Stimulated activated CD4-positive, alpha-beta T cell treated with anti-CD3 and anti-CD28 coated beads, Interleukin-15, amount 100 ng/mL, for 1 hour (primary cell): ENCODE measurements at places on chromosomes 3 and 15.

DNA sequence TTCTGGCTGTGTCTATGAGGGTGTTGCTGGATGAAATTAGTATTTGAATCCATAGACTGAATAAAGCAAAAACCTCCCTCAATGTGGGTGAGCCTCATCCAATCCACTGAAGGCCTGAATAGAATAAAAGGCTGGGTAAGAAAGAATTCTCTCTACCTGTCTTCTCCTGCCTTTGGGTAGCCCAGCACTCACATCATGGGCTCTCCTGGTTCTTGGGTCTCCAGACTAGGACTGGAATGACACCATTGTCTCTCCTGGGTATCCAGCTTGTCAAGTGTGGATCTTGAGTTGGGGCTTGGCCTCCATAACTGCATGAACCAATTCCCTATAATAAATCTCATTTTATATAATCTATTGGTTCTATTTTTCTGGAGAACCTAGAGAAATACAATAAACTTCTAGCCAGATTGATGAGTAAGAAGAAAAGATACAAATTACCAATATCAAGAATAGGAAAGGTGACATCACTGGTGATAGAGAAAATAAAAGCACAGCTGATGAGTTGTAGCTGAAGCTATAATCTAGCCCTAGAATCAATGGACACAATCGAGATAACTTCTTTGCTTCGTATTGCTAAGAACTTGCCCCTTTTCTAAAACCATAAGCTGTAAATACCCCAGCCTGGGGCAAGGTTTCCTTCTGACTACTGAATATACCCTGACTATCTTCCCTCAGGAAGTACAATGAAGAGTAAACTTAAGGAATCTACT is 106.4 kb downstream of the ANO10 start:
- DNase-seq, result no peak

GRCh38 chr3:37849146-37849923 is 12.3 kb upstream of the CTDSPL start:
- DNase-seq, result no peak

- DNase-seq, result no peak
Observed at GRCh38 chr15:80489030-80489594, 84.9 kb downstream of the ARNT2 start.

DNA sequence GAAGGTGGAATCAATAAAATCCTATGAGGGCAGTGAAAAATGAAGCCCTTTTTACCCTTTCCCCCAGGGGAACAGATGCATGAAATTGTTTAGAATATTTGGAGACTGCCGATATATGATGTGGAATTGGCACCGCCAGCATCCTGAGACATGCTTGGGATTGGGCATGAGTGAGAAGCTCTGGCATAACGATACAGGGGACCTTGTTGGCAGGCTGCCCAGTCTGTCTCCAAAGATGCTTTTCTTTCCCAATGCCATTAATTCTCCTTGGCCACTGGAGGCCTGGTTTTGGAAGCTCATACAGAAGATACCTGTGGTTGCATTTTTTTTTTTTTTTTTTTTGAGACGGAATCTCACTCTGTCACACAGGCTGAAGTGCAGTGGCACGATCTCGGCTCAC is 800.6 kb upstream of the LMCD1 start:
- no peak for DNase-seq

GRCh38 chr15:39584266-39584659 is 3.4 kb downstream of the THBS1 start:
- DNase-seq, result no peak

DNA sequence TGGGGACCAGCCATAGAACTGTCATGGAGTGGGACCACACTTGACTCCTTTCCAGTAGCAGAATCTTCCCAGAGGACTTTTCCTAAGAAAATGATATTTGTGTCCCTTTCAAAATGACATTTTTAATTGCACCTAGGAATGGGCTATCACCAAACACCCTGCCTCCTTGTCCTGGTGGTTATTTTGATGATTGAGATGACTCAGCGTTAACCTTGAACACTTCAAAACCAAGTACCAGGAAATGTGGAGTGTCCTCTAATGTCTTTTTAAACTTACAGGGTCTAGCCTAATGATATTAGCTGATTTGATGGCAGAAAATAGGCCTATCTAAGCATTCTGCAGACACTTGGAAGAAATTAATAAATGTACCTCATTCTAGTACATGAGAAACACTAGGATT is 90.7 kb downstream of the HHLA2 start:
- DNase-seq, result no peak

- DNase-seq, result no peak
Observed at GRCh38 chr3:47366833-47367232, 14.0 kb upstream of the PTPN23 start.

DNA sequence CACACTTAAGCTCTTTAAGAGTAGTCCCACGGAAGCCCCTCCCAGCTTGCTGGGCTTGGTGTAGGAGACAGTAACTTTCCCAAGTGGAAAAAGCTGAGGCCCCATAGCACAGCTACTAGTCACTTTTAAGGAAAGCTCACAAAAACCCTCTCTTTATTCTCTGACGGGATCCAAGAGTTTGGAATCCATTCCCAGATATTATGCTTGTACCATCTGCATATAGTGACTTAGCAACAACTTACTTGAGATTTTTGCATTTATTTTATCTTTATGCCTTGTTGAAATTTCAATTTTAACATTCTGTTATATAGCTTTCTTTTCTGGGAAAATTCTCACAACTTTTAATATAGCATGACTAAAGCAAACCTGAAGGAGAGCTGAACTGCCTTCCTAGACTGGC is 19.5 kb downstream of the GPR15 start:
- no peak for DNase-seq

DNA sequence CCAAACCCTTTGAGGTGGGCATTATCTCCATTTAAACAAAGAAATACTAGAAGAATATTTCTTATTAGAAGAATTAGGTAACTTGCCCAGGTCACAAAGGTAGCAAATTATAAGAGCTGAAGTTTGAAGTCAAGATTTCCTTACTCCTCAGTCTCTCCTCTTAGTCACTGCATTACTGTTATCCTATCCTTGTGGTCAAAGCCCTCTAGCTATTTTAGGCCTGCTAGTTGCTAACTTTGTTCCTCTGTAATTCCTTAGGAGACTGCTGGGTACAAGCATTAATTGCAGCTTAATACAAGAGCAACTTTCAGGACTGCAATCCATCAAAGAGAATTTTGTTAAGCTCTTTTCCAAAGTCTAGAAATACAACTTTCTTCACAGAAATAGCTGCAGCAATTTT is 528.2 kb downstream of the ZIC1 start:
- no peak for DNase-seq

DNA sequence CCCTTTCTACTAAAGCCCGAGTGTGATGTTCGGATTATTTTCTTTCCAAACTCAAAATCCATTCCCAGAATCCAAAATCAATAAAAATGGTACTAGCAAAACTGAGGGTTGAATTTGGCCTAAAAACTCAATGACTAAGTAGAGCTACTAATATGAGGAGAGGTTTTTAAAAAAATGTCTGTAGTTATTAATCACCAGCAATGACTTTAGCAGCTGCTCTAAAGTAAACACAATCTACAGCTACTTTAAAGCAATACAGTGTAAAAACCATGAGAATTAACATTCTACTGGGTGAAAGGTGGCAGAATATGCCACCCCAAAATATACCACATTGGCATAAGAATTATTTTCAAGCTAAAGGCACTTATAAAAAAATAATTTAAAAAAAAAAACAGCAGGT is 23.5 kb downstream of the FHIT start:
- DNase-seq, result no peak

- DNase-seq, result no peak
Observed at GRCh38 chr15:57789225-57789624, 82.7 kb downstream of the POLR2M start.

GRCh38 chr15:32030795-32031194 is 480 bp downstream of the CHRNA7 start:
- DNase-seq, result no peak

DNA sequence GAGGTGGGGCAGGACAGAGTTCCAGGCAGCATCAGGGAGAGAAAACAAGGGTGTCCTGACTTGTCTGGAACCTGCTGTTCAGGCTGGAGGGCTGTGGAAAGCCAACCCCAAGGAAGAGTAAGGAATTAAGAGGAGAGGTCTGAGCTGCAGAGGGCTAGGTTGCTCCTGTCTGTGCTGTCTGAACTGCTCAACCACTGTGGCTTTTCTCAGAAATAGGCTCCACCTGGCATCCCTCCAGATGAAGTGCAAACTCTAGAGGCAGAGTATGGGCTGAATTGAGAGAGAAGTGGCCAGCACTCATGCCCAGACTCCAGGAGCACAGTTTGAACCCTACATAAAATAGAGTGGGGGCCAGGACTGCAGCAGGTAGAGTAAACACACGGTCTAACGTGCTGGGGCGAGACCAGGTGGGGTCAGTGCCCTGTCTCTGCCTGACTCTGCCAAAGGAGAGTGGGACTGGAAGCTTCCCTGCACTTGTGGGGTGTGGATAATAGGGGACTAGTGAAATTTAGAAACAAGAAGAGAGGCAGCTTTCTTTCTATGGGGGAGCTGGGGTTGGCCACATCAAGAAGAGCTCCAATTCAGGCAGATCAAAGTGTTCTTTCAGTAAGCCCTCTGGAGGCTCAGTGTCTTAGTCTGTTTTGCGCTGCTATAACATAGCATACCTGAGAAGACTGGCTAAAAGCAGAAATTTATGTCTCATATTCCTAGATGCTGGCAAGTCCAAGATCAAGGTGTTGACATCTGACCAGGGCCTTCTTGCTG is 28.0 kb upstream of the MNS1 start:
- no peak for DNase-seq

DNA sequence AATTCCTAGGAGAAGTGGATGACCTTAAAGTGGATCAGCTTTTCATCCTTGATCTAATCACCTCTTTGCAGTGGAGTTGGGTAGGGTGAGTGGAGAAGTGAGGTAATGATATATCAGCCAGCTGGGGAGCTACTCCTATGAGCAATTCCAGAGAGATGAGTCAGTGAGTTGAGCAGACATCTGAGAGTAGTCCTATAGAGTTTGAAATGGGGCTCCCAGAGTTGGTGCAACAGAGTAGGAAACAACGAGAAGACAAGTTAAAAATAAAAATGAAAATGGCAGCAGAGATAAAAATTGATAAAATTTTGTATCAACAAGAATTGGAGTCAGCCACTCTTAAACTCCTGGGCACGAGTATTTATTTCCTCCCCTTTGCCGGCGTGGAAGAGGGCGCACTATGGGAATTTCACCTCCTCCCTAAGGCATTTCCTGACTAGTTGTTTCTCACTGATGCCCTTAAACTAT is 150.8 kb upstream of the DPH6 start:
- no peak for DNase-seq

- no peak for DNase-seq
Observed at GRCh38 chr15:42578984-42579537, 3.7 kb downstream of the STARD9 start.

DNA sequence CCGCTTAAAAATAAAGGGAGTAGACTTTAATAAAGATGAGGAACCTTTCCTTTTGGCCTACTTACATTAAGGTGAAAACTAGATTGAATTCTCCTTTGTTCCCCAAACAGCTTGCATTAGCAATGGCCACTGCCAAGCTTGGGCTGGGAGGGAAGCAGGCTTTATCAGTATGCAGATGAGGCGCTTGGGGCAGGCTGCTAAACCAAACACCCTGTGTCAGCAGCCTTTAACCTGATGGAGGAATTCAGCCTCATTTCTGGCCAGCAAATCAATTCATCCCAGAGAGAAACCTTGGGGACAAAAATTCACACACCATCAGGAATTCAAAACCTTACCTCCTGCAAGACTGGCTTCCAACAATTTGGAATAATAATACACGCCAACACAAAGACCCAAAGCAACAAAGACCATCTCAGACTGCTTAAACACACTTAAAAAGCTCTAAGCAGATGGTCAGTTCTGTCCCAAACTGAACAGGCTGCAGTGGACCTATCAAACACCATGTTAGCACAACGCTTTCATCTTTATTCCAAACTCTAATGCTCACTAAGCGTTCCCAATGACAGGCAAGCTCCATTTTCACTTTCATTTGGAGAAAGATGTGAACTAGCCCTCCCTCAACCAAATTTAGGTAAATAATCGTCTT is 255.1 kb upstream of the CMC1 start:
- DNase-seq, result no peak

DNA sequence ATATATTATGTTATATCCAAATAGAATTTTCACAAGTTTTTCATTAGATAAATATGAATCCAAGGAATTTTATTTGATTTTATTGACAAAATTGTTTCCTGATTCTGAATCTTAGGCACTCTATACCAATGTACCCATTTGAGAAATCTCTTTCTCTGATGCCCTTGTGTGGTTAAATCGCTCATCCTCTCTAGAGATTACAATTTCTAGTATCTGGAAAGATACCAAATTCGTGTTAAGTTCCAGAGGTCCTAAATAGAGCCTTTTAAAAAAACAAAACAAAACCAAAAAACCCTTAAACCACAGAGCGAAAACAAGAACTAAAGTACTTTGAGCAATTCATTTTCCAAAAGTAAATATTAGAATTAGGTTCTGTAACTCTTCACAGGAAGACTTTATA is 20.0 kb downstream of the SATB1 start:
- DNase-seq, result no peak

DNA sequence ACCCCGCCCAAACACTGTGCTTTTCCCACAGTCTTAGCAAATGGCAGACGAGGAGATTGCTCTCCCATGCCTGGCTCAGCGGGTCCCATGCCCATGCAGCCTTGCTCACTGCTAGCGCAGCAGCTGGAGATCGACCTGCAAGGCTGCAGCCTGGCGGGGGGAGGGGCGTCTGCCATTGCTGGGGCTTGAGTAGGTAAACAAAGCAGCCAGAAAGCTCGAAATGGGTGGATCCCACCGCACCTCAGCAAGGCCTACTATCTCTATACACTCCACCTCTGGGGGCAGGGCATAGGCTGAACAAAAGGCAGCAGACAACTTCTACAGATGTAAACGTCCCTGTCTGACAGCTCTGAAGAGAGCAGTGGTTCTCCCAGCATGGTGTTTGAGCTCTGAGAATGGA is 27.2 kb upstream of the WDR5B start:
- DNase-seq, result no peak

DNA sequence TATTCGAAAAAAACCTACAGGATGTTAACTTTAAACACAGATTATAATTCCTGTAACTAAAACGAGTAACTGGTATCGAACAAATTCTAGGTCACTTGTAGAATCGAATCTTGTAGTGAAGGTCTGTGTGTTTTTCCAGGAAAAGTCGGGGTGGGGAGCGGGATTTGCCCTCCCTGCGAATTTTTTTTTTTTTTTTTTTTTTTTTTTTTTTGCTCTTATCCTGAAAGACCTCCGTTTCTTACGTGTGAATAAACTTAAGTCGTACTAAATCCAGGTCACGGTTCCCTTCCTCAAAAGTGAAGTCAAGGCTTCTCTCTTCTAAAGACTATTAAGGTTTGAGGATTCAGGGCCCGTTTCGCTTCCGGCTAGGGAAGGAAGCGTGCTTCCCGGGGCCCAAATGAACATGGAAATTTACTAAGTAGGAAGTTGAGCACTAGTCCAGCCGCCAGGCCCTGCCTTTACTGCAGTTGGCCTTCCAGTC is 770 bp downstream of the TBC1D5 start:
- no peak for DNase-seq

- no peak for DNase-seq
Observed at GRCh38 chr3:12159227-12159601, 502 bp upstream of the TIMP4 start.

DNA sequence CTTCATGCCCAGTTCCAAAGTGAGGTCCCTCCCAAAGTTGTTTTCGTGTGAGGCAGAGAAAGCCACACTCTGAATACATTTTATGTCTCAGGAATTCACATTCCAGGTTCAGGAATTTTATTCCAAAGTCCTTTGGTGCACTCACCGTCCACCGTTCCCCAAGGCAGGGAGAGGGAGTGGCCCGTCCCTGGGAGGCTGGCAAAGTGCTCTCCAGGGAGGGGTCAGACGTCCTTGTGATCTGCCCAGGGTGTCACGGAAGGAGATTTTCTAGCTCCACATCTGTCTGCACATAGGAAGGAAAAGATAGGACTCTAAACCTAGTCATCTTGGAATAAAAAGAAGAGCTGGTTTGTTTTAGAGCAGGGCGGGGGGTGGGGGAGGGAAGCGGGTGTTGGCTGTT is 47.9 kb downstream of the KLF13 start:
- no peak for DNase-seq
